Activated CD4-positive, alpha-beta T cell treated with anti-CD3 and anti-CD28 coated beads for 36 hours (primary cell): ENCODE measurements at places on chromosomes 5 and 9.

DNA sequence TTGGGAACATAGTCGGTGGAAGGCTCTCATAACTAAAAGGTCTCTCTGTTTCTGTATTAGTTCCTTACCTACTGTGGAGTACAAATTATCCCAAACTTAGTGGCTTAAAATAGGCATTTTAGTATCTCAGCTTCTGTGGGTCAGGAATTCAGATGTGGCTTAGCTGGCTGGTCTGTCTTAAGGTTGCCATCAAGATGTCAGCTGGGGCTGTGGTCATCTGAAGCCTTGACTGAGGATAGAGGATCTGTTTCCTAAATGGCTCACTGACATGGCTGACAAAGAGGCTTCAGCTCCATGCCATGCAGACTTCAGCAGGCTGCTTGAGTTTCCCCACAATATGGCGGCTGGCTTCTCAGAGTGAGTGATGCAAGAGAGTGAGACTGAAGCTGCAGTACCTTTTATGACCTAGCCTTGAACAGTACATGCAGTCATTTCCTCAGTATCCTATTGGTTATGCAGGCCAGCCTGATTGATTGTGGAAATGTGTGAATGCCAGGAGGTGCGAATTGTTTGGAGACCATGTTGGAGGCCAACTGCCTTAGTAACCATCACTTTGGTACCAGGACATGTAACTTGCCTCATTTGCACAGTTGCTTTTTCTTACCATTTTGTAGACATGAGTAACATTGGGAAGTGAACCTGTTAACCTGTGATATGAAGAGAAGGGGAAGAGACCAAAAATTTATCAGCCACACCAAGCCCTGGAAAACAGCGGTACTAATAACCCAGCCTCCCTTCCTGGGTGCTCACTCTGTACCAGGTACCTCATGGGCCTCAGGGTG lies 152.8 kb upstream of the IER5L start:
- DNase-seq, result peak; percentile 59

- no peak for DNase-seq
These were observed 18.7 kb upstream of the POMT1 start for GRCh38 chr9:131484051-131484445.

DNA sequence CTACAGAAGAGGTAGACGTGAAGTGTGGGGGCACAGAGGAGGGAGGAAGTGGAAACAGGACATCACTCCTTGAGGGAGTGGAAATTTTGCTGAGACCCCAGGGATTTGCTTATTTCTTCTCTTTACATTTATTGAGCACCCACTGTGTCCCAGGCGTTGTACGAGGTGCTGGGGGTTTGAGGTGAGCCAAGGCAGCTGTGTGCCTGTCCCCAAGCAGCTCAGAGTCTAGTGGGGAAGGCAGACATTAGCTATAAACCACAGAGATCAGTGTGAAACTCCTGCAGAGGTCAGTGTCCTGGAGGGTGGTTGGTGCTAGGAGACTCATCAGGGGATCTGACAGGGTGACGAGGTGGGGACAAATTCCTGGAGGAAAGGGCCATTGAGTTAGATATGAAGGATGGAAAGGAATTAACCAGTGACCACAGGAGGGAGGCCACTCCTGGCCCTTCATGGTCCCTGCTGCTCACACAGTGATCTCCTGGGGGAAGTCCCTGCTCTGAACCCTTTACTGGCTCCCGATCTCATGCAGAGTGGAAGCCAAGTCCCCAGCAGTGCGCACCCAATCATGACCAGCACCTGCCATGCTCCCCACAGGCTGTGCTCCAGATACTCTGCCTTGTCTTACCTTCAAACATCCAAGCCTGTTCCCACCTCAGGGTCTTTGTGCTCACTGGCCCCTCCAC lies 3.4 kb upstream of the CXCL14 start:
- no peak for DNase-seq

DNA sequence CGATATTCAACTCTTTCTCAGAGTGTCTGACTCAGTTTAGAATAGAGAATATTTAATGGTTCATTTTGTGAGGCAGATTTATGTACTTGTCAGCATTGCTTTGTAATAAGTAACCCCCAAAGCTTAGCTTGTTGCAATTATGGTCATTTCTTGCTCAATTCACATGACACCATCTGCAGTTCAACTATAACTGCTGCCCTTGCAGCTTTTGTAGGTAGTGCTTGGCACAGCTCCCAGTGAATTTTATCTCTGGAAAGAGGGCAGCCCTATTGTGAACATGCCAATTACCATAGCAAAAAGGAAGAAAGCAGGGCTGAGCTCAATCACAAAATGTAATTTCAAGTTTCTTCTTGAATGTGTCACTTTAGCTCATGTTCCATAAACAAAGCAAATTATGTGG lies 1587.7 kb upstream of the ACO1 start:
- DNase-seq, result no peak

DNA sequence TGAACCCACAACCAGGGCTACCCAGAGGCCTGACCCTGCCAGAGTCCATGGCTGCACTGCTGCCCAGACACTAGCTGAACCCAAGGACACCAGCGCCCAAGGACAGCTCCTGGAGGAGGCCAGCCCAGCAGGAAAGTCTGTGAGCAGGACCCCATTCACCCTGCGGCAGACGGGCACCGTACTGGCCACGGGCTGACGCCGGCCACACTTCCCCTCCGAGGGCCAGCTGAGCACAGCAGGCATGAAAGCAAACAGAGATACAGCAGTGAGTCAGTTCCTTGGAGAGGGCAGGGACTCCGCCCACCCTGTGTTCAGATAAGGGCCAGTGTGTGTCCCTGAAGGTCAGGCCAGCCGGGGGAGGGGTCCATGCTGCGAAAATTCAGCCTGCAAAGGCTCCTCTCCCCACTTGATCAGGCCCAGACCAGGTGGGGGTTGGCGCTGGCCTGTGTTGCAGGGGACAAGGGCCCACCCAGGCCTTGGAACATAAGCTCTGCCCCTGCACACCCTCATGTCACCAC lies 3.2 kb downstream of the RNF208 start:
- DNase-seq, result no peak

DNA sequence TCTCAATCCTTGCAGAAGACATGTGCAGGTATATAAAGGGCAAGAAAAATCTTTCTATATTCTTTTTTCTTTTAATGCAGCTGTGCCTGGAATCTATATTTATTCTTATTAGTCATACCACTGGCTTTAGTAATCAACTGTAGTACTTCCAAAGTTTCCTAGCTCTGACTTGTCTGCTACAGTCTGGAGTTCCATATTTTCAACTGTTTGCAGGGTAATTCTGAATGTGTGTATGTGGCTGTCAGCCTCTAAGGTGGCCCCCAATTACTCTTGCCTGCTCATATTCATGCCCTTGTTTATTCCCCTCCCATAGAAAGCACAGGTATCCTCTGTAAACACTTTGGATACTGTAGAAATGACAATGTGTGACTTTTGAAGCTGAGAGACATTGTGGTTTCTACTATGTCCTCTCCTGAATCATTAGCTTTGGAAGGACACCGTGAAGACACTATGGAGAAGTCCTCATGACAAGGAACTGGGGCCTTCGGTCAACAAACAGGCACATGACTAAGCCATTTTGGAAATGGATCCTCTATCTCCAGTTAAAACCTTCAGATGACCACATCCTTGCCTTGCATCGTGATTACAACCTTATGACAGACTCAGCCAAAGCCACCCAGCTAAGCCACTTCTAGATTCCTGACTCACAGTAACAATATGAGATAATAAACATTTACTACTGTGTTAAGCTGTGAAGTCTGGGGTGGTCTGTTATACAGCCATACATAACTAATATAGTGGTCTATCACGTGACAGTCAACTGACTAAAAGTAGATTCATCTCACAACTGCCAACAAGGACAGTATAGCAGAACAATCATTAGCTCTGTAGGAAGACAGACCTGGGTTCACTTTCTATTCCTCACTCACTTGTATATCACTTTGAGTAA lies 49.5 kb upstream of the SUSD1 start:
- no peak for DNase-seq

GRCh38 chr5:1315709-1316587 lies 21.1 kb upstream of the TERT start:
- DNase-seq, result peak; percentile 74

- DNase-seq, result no peak
These were observed 24.4 kb upstream of the C5orf46 start for GRCh38 chr5:147930769-147931168.

DNA sequence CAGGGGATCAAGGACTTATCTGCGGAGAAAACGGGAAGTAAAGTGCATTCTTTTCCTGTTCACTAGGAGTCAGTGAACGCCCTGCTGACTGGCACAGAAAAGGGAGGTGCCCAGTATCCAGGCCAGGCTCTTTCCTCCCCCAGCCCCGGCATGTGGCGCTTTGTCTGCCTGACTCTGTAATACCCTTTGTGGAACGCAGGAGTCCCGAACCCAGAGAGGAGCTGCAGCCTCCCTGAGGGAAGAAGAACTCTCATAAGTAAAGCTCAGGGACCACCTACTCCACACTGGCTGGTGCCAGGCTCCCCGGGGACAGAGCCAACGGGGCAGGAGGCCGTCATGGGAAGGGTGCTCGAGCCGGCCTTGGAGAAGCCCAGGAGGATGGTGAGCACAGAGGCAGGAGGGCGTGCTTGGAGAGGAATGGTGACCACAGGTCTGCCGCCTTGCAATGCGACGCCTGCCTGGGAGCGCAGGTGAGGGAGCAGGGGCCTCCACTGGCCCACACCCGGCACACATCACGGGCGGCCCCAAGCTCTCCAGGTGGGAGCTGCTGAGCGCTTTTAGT lies 31.5 kb downstream of the VAV2 start:
- DNase-seq, result no peak

GRCh38 chr5:7066471-7067235 lies 329.3 kb upstream of the ADCY2 start:
- no peak for DNase-seq

- no peak for DNase-seq
These were observed 15.1 kb downstream of the SLCO6A1 start for GRCh38 chr5:102483736-102484135.

DNA sequence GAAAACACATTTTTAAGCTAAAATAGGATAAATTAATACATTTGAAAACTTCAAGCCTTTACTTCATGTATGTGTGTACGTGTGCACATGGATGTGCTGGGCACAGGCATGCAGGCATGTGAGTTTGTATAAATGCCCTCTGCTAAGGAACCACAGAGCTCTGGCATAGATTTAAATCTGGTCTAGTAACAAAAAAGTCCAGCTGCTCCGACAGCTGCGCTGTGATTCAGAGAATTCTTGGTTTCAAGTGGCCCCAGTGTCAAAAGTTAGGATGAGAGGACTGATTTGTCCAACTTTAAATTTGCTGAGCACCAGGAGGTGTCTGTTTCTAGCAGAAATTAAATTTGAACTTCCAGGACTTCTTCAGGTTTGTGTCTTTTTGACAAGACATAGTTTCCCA lies 203.7 kb upstream of the TUT7 start:
- DNase-seq, result no peak

GRCh38 chr5:53008751-53009150 lies 19.6 kb downstream of the ITGA2 start:
- DNase-seq, result peak; percentile 65

- no peak for DNase-seq
These were observed 79.8 kb upstream of the CAST start for GRCh38 chr5:96582343-96582742.

DNA sequence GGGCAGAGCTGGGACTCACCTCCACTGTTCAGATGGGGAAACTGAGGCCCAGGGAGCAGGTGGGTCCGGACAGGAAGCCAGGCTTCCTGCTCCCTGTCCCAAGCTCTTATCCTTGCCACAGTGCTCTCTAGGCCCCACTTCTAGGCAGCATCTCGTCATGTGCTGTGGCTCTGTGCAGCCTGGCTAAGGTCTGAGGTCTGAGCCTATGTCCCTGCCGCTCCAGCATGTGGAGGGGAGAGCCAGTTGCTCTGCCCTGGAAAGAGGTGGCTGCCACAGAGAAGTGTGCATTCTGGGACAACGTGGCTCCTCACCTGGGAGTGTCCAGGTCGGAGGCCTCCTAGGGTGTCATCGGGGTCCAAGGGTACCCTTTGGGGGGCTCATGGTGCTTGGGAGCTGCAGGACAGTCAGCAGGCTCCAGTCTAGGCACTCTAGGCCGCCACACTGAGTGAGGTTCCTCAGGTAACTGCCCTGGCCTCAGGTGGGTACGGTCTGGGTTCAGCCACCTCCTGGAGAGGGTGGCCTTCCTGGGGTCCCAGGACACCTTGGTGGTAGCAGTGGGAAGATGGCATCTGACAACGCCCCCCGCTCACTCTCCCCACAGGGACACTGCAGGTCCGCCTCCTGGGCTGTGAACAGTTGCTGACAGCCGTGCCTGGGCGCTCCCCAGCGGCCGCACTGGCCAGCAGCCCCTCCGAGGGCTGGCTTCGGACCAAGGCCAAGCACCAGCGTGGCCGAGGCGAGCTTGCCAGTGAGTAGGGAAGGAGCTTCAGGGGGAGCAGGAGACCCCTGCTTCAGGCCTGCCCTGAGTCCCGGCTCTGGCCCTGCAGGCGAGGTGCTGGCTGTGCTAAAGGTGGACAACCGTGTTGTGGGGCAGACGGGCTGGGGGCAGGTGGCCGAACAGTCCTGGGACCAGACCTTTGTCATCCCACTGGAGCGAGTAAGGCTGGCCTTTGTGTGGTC lies 10.4 kb downstream of the PKN3 start:
- DNase-seq, result no peak

- DNase-seq, result peak; percentile 20
These were observed 1.3 kb upstream of the HSPA4 start for GRCh38 chr5:133050521-133050920.

DNA sequence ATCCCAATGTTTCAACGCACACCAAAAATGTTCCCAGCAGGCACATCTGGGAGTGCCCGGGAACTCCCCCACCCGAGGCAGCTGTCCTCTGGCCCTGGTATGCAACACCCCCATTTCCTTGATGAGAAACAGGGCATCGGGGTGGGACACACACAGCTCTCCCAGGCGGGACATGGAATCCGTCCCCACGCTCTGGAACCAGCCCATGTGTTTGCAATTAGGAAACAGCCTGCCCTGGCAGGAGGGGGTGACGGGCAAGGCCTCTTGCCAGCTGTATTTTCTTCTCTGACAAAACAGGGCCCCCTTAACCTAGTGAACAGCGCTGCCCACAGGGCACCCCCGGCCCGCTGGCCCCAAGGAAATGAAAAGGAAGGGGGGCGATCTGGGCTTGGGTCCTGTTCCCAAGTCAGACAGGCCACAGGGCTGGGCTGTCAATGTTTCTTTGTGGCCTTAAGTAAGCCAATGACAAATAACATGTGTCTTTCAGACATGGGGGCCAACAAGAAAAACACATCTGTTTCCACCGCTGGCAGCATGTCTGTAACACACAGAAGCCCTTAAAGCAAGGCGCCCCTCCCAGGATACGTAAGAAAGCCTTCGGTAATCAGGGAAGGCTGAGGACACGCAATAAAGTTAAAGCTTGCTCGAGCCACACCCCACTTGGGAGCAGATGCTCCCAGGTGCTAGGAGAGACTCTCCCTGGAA lies 125.3 kb downstream of the ROR2 start:
- no peak for DNase-seq

- no peak for DNase-seq
These were observed 53.7 kb downstream of the CERT1 start for GRCh38 chr5:75457691-75458090.

GRCh38 chr5:30957591-30957990 lies 235.9 kb upstream of the CDH6 start:
- DNase-seq, result no peak

GRCh38 chr5:38453506-38453905 lies 102.9 kb downstream of the LIFR start:
- peak; percentile 50 for DNase-seq
